Stimulated activated CD4-positive, alpha-beta T cell treated with anti-CD3 and anti-CD28 coated beads, TNF-alpha, amount 100 ng/mL, for 4 hours (primary cell): ENCODE measurements at places on chromosomes 6 and 20.

GRCh38 chr6:107290491-107290890 is 168.9 kb downstream of the PDSS2 start:
- no peak for DNase-seq

GRCh38 chr6:15132854-15133670 is 112.8 kb upstream of the JARID2 start:
- DNase-seq: no peak

- DNase-seq: no peak
Observed at GRCh38 chr20:50450881-50451752, 59.1 kb upstream of the PTPN1 start.

GRCh38 chr20:14700639-14700960 is 363.2 kb upstream of the FLRT3 start:
- no peak for DNase-seq
